ENCODE measurements at places on chromosomes 1 and 21.

DNA sequence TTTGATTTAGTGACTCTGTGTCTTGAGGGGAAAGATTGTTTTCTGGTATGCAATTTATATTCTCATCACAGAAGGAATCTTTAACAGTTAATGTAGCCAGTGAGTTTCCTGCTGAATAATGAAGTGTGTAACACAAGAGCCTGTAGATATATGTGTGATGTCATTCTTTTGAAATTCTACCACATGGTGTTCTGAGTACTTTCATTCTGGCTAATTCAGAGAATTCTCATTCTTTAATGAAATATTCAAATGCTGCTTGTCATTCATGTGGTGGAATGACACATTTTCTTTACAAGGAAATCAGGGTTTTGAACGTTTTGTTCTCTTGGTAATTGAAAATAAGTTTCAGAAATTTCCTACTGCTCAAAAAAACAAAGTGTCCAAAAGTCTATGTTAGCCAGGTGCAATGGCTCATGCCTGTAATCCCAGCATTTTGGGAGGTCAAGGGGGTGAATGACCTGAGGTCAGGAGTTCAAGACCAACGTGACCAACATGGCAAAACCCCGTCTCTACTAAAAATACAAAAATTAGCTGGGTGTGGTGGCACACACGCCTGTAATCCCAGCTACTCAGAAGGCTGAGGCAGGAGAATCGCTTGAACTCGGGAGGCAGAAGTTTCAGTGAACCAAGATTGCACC, 79.6 kb downstream of the MAP3K21 start:
- no peak for DNase-seq

GRCh38 chr1:45730780-45731319, 19.6 kb downstream of the IPP start:
- no peak for DNase-seq

DNA sequence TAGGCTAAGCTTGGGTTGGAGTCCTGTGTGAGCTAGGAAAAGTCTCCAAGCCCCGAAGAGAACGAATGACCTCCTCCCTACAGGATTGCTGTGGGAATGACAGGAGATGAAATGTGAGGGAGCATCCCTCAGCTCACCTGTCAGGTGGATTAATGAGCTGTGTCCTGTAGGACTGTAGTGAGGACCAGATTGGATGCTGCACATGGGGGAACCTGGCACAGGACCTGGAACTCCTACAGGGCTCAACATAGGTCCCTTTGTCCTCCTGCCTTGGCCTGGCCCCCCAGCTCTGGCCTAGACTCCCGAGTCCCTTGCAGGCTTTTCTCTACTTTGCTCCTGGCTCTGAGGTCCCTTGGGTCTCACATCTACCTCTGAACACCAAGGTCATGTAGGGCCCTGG, 155.7 kb downstream of the PTPRU start:
- no peak for DNase-seq

GRCh38 chr1:4587721-4588120, 66.7 kb upstream of the AJAP1 start:
- DNase-seq: no peak

DNA sequence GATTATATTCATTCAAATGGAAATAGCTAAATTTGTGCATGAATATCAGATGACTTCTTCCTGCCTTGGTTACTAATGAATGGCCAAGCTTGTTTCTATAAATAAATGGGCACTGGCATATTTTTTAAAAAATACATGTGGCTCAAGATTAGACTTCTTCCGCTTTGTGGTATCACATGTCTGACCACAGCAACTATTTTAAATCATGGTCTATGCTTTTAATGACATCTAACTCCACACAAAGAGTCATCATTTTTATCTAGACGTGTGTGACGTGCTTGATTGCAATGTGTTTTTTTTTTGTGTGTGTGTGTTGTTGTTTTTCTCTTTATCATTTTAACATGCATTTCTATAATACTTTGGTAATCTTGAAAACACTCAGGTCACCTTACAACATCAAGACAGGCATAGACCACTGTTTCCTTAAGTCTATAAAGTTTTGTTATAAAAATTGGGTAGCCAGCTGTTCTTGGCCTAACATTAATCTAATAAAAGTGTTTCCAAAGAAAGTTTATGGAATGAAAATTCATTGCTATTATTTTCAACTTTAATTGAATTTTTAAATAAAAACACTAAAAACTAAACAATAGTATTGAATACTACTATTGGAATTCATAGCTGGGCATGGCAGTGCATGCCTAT, 29.5 kb downstream of the RGS1 start:
- DNase-seq: no peak

DNA sequence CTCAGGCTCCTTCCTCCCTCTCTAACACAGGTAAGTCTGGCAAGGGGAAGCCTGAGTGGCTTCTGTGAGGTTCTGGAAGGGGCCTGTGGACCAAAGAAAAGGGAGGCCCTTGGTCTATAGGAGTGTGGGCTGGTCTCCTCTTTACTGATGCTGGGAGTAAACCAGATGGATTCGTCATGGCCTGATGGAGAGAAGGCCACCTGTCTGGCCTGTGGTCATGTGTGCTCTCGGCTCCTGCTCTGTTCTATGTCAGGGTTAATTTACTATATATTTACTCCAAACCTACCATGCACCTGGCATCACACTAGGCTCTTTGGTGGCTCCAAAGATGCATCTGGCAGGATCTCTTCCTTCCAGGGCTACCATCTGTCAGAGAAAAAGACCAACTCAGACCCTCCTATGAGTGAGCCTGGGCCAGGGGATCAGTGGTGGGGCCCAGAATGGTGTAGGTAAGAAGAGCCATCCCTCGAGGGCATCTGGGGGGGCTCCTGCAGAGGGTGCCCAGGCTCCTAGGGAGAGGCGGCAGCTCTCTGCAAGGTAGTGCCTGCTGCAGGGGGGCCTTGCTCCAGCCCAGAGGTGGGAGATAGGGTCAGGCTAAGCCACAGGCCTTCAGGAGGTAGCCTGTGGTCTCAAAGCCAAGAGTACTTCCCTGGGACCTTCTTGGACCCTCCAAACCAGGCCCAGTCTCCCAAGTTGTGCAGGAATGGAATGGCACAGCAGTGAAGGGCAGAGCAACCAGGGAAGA, 68.2 kb upstream of the SELENON start:
- no peak for DNase-seq

DNA sequence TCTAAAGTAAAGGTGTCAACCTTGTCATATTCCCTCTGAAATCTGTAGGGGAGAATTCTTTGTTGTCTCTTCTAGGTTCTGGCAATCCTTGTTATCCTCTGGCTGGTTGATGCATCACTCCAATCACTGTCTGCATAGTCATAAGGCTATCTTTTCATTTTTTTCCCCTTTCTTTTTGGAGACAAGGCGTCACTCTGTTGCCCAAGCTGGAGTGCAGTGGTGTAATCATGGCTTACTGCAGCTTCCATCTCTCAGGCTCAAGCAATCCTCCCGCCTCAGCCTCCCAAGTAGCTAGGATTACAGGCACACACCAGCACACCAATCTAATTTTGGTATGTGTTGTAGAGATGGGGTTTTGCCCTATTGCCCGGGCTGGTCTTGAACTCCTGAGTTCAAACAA, 12.9 kb downstream of the DPYD start:
- DNase-seq: no peak

DNA sequence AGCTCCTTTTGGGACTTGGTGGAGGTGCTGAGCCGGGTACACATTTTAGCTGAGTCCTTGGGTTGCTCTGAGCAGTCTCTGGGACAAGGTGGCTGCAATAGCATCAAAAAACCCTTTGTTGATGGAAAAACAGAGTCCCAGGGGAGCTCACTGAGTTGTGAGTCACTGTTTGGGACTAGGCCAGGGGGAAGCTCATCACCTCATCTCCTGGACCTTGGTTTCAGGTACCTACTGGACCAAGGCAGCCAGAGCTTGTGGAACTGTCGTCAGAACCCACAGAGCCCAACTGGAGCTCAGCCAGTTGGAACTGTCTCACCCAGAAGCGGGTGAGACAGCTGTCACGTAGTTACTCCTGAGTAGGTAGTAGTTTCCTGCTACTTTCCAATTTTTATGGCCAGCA, 146.7 kb downstream of the HLX start:
- DNase-seq: no peak
